HT-29 (cell line): ENCODE measurements at places on chromosomes 4 and X.

- DNase-seq: no peak
Measured at GRCh38 chr4:35739308-35739707, 505.0 kb downstream of the ARAP2 start.

DNA sequence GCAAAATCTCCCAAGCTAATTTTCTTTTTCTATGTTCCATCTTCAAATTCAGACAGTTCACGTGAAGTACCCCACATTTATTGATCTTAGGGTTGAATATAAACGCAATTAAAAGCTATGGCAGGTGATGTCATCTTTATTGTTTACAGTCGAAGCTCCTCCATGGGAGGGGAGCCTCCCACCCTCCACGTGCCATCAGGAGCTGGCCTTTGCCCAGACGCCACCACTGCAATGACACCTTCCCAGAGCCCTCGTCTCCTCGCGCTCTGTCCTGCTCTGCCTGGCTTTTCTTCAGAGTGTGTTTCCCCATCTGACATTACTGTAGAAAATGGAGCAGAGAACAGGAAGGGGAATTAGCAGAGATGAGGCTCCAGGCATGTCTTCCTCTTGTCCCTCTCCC is 18.8 kb upstream of the CYP4V2 start:
- no peak for DNase-seq

- DNase-seq: no peak
Measured at GRCh38 chr4:47718696-47719095, 119.2 kb downstream of the CORIN start.

- DNase-seq: no peak
Measured at GRCh38 chrX:93594780-93595179, 78.6 kb downstream of the NAP1L3 start.

GRCh38 chrX:136761421-136761820 is 19.3 kb downstream of the ARHGEF6 start:
- DNase-seq: no peak

DNA sequence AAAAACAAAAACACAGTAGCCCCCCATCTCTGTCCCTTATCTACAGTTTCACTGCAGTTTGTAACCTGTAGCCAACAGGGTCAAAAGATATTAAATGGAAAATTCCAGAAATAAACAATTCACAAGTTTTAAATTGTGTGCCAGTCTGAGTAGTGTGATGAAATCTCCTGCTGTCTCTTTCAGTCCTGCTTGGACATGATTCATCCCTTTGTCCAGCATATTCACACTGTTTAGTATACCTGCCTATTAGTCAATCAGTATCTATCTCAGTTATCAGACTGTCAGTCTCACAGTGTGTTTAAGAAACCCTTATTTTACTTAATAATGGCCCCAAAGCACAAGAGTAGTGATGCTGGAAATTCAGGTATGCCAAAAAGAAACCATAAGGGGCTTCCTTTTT is 21.9 kb downstream of the CNOT6L start:
- DNase-seq: no peak

DNA sequence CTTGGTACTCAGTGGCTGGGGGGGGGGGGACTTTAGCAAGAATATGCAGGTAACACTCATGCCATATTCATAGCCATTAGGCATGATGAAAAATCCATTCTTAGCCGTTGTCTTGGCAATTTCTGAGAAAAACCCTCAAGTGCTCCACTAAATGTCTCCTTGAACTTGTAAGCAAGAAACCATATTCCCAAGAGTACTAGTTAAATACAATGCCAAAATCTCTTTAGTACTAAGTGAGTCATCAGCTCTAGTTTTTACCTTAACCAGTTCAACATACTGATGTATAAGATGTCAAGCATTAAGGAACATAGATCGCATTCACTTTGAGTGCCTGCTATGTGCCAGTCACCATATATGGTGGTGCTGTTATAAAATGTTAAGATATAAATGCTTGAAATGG is 27.5 kb downstream of the UBE2D3 start:
- no peak for DNase-seq

DNA sequence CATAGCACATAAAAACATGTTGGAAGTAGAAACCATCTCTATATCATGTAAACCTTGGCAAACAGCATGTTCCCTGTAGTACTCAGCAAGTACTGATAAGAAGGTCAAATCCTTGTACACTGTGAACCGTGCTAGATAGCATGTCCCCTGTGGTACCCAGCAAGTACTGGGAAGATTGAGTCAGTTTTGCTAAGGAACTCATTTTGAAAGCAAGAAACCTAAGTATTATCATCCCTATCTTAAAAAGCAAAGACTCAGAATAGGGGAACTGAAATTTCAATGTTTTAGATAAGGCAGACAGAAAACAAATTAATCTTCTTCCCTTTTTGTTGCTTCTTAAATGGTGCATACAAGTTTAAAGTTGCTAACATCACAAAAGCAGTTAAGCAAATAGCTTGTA is 180.2 kb downstream of the RBM46 start:
- DNase-seq: no peak

DNA sequence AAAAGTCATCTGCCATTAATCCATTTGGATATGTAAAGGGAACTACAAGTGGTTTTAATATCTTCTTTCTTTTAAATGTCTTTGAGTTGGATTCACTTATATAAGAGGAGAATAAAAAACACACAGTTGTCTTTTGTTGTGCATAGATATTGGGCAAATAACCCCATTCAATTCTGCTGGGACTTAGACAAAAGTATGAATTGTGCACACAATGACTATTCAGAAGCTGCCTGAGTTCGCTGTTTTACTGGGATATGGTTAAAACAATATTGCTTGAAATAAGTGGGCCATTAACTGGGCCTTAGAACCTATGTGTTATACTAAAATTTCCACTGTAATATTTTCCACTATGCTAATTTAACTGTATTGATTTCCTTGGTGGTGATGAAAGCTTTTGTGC is 71.7 kb downstream of the PCYT1B start:
- DNase-seq: no peak
